ENCODE measurements at places on chromosomes 7 and 10.

GRCh38 chr7:1912593-1913465, 242.8 kb downstream of the ELFN1 start:
- DNase-seq = peak; percentile 74

- no peak for DNase-seq
Observed at GRCh38 chr10:70557086-70557845, 45.3 kb downstream of the PRF1 start.

DNA sequence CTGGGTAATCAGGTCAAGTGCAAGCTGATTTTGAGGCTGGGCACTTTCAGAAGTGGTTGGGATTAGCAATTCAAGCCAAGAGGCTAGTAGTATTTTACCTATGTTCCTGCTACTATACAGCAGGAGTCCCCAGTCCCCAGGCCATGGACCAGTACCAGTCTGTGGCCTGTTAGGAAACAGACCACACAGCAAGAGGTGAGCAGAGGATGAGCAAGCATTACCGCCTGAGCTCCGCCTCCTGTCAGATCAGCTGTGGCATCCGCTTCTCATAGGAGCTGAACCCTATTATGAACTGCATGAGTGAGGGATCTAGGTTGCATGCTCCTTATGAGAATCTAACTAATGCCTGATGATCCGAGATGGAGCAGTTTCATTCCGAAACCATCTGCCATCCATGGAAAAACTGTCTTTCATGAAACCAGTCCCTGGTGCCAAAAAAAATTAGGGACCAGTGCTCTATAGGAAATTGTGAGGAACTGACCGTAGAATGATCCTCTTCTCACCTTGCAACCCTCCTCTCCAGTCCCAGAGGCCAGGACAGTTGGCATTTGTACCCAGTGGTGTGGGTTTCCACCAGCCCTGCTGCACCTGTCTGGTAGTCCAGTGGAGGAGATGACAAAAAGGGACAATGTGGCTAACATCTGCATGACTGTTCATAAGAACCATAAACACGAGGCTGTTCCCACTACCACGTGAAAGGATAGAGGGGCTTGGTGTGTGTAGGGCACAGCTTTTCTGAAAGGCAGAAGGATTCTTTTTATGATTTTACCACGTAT, 172.5 kb downstream of the KIAA1217 start:
- no peak for DNase-seq

- DNase-seq = no peak
Observed at GRCh38 chr7:27639851-27640250, 22.8 kb downstream of the HIBADH start.

DNA sequence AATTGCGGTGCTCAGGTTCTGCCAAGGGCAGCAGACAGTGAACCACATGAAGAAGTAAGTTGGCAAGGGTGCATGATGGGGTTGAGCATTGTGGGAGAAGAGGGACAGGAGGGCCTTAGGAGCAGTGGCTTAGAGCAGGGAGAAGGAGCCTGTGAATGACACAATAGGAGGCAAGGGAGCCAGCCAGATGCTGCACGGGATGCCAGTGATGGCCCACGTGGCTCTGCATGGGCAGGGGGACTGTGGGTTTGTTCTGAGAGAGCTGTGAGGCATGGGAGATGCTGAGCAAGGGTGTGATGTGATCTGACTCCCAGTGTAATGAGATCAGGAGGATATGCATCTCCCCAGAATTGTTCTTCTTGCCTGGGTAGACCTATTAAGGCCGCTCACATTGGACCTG, 60.9 kb downstream of the C10orf90 start:
- DNase-seq = no peak

DNA sequence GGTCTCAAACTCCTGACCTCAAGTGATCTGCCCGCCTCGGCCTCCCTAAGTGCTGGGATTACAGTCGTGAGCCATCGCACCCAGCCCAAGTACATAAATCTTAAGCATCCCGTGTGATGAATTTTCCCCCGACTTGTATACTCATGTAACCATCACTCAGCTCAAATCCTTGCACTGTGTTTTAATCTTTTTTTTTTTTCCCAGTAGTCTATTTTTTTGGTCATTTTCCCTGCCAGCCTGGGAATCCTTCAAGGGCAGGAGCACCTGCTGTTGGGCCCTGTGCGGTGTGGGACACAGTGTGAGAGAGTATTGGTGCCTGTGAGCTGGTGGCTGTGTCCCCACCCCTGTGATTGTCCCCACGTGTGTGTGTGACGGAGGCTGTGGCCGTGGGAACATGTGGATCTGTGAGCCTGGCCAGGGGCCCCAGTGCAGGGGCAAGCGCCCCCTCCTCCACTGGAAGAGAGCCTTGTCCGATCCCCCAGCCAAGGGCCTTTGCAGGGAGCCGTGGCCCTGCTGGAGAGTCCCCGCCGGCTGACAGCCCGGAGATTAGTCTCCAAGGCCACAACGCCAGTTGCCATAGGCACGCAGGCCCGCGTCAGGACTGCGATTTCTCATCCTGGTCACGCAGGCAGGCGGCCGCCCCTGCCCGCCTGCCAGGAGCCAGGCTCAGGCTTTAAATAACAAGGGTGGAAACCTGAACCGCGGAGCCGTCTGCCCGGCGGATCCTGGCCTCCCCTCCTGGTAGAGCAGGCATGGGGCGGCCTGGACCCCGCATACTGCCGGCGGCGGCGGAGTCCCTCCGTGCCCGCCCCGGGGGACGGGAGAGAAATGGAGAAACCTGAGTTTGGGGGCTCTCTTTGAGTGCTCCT, 26.5 kb downstream of the GTF2IRD1 start:
- peak; percentile 69 for DNase-seq

GRCh38 chr10:33008499-33009243, 50.6 kb upstream of the ITGB1 start:
- peak; percentile 54 for DNase-seq

All from SK-N-DZ (cell line).